ENCODE measurements at places on chromosomes 7 and 10.

GRCh38 chr10:24240041-24240751 lies 31.3 kb downstream of the KIAA1217 start:
- DNase-seq: no peak

GRCh38 chr7:44750921-44751571 lies 2.4 kb downstream of the ZMIZ2 start:
- peak; percentile 40 for DNase-seq

DNA sequence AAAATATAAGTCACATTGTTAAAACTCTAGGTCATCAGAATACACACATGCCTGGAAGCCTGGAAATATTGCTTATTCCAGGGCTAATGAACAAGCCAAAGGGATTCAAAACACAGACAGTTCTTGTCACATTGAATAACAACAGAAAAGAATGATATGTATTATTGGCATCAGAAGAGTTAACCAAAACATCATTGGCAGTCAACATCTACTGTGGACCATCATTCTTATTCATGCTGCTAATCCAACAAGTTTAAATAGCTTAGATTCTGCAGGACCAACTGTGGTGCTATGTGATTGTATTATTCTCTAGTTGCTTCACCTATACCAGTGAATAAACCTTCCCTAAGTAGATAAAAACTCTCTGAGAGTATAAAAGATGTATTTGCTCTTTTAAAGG lies 198.3 kb downstream of the NEBL start:
- DNase-seq: no peak

GRCh38 chr10:614790-615582 lies 74.5 kb downstream of the DIP2C start:
- no peak for DNase-seq

GRCh38 chr10:110853921-110854605 lies 17.7 kb upstream of the PDCD4 start:
- no peak for DNase-seq

DNA sequence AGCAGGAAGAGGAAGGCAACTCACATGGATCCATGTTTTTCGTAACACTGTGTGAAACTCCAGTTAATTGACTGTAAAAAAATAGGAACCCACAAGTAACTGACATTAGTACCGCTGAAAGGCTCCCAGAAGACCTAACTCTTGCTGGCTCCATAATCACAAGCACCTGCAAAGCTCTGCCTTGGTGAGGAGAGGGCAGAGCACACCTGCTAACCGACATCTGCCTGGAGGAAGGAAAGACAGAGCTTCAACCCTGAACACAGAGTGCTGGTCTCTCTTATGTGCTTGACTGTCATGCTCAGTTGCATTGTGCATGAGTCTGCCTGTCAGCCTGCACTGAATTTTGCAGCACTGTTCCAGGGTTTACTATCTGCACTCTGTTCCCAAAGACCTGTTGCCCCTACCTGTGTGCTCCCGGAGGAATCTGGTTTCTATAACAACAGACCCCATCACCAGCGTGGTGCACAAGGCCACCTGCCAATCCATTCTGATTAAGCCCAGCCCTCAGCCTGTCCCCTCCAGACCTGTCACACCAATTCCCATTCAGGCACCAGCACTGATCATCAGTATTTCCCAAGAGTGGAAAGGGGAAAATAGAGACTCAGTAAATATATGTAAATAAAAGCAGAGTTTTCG lies 63.1 kb upstream of the ANKRD1 start:
- no peak for DNase-seq

- DNase-seq: no peak
Measured at GRCh38 chr7:92755680-92756079, 80.7 kb downstream of the CDK6 start.

GRCh38 chr10:68877482-68878110 lies 23.5 kb upstream of the DDX50 start:
- DNase-seq: no peak

DNA sequence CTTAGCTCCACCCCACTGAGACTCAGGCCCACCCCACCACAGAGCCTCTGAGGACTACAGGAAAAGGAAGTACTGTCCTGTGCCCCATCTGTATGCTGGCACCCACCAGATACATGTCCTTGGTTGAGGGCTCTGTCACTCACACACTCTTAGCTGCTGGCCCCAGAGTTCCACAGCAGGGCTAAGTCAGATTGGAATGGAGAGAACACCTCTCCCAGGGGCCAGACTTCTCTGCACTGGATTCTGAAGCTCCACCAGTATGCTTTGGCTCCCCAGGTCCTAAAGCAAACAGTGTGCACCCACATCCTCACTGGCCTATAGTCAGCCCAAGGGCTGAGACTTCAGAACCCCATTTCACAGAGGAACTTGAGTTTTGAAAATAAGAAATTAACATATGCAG lies 103.2 kb upstream of the PPP2R2D start:
- DNase-seq: no peak

GRCh38 chr10:97888641-97889262 lies 39.1 kb downstream of the GOLGA7B start:
- peak; percentile 72 for DNase-seq

- peak; percentile 36 for DNase-seq
Measured at GRCh38 chr7:45890902-45891461, 2.7 kb downstream of the IGFBP1 start.

DNA sequence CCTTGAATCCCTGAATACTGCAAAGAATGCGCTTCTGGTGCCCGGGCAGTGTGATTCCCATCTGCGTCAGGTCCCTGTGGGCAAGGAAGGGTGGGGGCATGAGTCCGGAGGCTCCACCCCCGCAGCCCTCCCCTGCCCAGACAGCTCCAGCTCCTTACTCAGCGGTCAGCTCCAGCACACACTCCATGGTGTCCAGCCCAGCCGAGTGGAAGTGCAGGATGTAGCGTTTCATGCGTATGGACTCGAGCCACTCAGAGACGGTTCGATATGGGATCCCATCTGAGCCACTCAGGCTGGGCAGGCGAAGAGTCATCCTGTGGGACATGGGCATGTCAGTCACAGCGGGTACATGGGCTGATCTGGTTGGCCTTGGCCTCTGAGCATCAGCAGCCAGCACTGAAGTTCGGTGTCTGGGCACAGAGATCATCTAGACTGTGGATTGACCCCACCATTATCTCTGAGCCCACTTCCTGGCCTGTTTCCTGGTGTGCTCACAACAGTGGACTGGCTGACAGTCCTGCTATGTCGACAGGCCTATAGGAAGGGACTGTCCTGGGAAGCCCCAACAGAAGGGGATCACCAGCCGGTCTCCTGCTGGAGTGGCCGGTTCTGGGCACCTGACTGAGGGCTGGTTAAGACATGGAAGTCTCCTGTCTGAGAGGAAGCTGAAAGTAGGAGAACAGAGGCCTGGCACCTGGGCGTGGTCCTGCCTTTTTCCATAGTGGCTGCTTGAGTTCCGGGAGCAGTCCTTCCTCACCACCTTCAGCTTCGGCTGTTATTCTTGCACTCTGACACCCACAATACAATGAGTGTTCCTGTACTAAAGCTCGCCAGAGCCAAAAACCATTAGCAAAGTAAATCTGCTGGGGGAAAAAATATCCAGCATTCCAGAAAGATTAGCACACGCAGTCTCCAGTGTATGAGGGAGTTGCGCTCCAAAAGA lies 10.6 kb downstream of the ZYX start:
- DNase-seq: no peak

DNA sequence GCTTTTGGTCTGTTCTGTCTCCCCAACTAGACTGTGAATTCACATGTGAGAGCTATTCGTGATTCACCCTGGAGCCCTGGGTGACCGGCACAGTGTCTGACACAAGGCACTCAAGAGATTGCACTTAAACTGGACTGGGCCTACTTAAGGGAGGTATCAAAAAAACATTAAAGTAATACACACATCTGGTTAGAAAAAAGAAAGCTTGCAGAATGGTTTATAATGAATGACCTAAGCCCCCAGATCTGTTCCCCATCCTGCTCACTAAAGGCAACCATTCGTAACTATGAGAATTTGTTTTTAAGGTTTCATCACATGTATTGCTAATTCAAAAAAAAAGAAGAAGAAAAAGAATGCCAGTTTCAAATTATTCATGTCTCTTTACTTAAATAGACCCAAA lies 74.5 kb downstream of the DGKI start:
- DNase-seq: no peak

- DNase-seq: no peak
Measured at GRCh38 chr7:4828720-4829383, 33.0 kb downstream of the PAPOLB start.

- no peak for DNase-seq
Measured at GRCh38 chr7:52472006-52472620, 563.3 kb upstream of the POM121L12 start.

DNA sequence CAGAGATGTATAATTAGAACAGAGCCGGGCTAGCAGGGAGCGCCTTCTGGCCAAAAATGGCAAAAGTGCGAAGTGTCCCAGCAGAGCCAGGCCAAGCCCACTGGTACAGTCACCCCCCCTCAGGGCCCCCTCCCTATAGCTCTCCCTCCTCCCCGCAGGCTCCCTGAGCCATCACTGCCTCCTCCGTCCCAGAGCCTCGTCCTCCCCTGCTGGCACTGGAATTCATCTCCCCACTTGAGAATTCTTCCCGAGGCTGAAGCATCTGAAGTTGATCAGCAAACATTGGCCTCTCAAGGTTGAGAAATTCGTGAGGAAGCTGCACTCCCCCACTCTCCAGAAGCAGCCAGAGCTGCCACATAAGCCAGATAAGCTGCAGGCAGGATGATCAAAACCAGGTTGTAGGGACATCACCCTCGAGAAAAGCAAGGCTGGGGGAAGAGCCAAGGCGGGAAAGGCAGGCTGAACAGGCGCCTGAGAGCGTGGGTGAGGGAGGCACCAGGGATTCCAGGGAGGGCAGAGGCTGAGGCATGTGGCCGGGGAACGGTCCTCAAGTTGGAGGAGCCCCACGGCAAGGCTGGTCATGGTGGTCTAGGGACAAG lies 23.4 kb downstream of the CAMK2G start:
- no peak for DNase-seq

DNA sequence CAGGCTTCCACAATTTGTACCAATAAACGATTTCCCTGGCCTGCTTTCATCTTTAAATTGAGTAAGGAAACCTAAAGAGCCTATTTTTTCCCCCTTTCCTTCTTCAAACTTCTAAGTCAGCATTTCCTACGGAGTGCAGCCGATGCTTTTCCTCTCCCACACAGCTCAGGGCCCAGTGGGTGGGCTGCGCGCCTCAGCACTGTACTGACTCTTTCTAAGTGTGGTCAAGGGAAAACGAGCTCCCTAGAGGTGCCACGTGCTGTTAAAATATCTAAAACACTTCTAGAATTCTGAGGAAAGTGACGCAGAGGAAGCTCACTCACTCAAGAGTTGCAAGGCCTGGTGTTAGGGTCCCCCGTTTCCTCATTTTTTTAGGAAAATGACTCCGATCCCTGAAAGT lies 29.0 kb downstream of the STEAP1B start:
- DNase-seq: no peak

DNA sequence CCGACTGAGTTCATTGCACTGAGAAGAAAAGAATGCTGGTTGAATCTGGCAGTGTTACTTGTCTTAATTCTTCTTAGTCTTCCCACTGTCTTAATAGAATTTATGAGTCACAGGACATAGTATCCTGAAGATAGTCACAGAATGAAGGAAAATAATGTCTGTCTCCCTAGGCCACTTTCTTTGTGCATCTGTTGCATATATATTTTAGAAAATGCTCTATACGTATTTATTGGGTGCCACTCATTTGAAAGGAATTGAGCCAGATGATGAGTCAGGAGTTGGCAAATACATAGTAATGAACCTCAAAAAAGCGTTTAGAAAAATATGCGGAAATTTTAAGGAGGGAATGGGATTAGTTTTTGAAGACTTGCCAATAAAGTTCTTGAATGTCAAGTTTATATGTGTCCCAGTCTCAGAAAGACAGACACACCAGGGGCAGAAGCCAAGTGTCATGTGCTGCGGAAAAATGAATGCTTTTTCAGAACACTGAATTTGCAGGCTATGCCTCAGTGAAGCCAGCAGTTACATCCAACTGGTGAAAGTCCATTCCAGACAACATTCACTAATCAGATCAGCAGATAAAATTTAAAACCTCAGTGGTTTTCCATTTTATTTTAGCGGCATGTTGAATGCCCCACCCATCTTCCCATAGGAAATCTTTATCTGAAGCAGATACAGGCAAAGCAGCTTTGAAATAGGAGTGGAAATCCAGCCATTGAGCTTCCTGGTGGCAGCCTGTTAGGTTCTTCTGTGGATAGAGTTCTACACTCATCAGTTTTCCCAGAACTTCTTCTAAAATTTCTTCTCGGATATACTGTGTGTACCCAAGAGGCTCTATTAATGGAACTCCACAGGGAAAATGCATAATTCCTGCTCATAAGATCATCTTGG lies 308.4 kb downstream of the BICC1 start:
- DNase-seq: no peak

GRCh38 chr7:13882051-13882450 lies 107.4 kb downstream of the ETV1 start:
- no peak for DNase-seq

DNA sequence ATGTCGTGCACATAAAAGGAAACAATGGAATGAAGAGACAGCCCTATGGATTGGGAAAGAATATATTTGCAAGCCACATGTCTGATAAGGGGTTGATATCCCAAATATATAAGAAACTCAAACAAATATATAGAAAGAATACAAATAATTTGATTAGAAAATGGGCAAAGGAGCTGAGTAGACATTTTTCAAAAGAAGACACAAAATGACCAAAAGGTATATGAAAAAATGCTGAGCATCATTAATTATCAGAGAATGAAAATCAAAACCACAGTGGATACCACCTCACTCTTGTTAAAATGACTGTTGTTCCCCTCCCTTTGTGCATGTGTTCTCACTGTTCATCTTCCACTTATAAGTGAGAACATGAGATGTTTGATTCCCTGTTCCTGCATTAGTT lies 175.3 kb downstream of the CNTNAP2 start:
- DNase-seq: no peak

DNA sequence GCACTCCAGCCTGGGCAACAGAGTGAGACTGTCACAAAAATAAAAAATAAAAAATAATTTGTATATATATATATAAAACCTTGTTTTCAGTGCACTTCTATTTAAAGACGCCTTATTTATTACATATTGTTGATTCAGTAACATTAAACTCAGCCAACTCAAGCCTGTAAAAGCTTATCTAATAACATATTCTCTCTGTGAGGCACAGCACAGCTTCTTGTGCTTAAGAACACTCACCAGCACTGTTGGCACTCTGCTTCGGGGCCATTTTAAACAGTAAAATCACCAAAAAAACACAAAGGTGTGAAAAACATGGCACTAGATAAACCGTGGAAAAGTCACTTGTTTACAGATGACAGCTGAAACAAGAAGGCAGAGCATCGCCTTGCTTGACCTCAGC lies 89.0 kb upstream of the C10orf90 start:
- DNase-seq: no peak

DNA sequence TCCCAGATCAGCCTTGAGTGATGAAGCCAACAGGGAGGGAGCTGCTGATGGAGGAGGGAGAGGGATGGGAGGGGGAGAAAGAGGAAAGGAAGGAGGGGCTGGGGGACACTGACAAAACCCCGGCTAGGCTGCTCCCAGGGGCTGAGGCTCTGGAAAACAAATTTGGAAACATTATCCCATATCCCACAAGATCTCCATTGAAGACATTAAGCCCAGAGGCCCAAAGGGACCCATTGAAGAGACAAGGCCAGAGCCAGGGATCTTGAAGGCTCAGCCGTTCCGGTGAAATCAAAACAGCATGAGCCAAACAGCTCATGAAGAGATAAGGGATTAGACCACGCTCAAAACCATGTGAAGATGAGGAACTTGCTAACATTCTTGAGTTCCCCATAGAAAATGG lies 184.3 kb upstream of the ITGB1 start:
- DNase-seq: no peak

- no peak for DNase-seq
Measured at GRCh38 chr7:98213888-98214810, 2.9 kb downstream of the BHLHA15 start.
